T-helper 1 cell (primary cell): ENCODE measurements at places on chromosomes 12 and 14.

DNA sequence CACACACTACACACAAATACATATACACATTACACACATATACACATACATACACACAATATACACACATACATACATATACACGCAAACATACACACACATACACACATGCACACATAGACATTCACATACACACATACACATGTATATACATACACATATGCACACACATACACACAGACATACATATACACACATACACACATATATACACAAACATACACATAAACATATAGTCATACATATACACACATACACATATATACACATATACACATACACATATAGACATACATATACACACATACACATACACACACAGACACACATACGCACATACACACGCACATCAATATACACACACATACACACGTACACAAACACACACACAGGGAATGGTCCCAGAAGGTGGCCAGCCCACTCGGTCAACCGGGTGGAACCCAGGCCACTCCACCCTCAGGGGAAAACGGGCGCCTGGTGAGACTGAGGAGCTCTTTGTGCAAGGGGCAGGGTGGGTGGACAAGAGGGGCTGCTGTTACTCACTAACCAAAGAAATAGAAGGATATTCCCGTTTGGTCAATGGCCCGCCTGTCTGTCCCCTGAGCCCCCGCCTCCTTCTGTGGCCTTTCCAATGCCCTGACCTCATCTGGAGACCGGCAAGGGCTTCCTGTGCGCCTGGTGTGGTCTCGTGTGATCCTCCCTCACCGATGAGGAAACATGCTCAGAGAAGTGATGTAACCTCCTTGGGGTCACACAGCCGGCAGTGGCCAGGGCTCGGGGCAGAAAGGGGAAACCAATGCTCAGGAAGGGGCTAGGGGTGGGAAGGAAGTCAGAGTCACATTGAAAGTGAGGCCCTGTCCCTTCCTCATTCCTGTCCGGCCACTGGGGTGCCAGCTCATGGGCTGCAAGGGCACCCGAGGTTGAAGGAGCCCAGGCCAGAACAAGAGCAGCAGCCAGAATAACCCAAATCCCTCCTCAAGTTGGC lies 5.3 kb downstream of the TRPV4 start:
- DNase-seq = no peak

DNA sequence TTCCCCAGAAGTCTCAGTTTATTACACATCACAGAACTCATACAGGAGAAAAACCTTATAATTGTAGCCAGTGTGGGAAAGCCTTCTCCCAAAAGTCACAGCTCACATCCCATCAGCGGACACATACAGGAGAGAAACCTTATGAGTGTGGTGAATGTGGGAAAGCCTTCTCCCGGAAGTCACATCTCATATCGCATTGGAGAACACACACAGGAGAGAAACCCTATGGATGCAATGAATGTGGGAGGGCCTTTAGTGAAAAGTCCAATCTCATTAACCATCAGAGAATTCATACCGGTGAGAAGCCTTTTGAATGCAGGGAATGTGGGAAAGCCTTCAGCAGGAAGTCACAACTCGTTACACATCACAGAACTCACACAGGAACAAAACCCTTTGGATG lies 20.1 kb downstream of the ZNF84 start:
- no peak for DNase-seq

- DNase-seq = no peak
These were observed 193.2 kb upstream of the IGF1 start for GRCh38 chr12:102673606-102674005.

DNA sequence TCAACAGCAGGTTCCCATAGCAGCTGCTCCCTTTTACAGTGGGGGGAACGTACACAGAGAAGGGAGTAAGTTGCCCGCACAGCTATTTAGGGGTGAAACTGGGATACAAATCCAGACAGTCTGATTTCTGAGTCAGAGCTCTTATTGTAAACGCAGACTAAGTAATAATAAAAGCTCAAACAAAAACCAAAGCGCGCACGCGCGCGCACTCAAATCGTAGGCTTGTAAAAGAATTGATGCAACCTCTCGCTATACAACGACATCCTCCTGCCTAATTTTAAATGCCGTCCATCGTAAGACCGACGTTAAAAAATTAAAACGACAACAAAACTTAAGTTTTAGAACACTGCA lies 747 bp upstream of the DACT1 start:
- DNase-seq = no peak

GRCh38 chr12:23561364-23562345 lies 387.8 kb downstream of the SOX5 start:
- no peak for DNase-seq
